Aorta (tissue), 5 donors: ENCODE measurements at places on chromosomes 16 and 17. TPM values are rescaled to one million over a fixed set of nuclear protein-coding genes. Genes with fewer than 3 reads are reported as not detected.

Gene TBC1D3C
- not detected for total RNA-seq

Gene KRT40
- total RNA-seq, result not detected

Gene HOXB9
- 0.33 TPM for total RNA-seq

Gene SLC22A31
- 4.0 TPM for total RNA-seq

Gene TEKT1
- not detected for total RNA-seq

GRCh38 chr16:67987460-67988160 is 7.3 kb upstream of the DPEP3 start:
- no peaks in the 10 kb centered on the region for H3K4me1 ChIP-seq
- H3K27me3 ChIP-seq, result no peaks in the 10 kb centered on the region
- H3K27ac ChIP-seq, result no peak overlapping the region
- H3K36me3 ChIP-seq, result no peaks in the 10 kb centered on the region
- DNase-seq, result no peak

DNA sequence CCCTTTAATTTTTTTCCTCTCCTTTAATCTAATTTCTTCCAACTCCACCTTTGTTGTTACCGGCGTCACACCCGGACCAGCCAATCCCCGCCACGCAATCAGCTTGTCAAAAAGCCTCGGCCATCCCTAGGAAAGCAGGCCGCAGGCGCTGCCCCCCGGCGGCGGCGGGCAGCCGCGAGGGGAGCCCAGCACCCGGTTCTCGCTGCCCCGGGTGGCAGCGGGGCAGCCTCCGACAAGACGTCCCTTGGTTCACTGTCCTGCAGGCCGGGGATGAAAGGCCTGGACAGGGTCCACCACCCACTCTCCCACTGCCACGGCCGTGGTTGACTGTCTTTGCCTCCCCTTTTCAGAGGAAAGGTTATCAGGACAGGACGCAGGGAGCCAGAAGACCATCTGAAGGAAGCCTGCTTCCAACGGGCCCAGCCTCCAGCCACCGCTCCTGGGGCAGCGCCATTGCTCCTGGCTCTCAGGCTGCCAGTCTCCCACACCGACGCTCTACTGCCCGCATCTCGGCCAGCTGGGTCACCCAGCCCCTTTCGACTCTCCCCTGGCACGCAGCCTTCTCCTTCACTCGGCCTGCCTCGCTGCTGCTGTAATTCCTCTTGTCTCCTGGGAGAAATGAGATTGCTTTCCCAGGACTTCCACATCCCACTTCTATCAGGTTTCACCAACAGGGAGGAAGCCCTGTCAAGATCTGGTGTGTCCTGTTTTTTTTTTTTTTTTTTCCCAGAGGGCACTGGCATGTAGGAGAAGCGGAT is 2.8 kb upstream of the UBTF start:
- H3K4me1 ChIP-seq, result peaks cover 2% of the 10 kb centered on the region
- DNase-seq, result peak; percentile 91
- peak overlapping the region; percentile 90 for H3K4me3 ChIP-seq
- H3K36me3 ChIP-seq, result no peaks in the 10 kb centered on the region
- no peaks in the 10 kb centered on the region for H3K27me3 ChIP-seq

GRCh38 chr17:48589831-48590606 is at the start of gene HOXB3:
HOXB3 (minus strand) TSS chr17:48590241; CDS start chr17:48552474, 37,767 bp downstream.
- no peak within 1 kb of the TSS for H3K27ac ChIP-seq
- DNase-seq, result no peak
- H3K4me1 ChIP-seq, result no peaks in the 10 kb centered on the region
- no peaks in the 10 kb centered on the region for H3K27me3 ChIP-seq

DNA sequence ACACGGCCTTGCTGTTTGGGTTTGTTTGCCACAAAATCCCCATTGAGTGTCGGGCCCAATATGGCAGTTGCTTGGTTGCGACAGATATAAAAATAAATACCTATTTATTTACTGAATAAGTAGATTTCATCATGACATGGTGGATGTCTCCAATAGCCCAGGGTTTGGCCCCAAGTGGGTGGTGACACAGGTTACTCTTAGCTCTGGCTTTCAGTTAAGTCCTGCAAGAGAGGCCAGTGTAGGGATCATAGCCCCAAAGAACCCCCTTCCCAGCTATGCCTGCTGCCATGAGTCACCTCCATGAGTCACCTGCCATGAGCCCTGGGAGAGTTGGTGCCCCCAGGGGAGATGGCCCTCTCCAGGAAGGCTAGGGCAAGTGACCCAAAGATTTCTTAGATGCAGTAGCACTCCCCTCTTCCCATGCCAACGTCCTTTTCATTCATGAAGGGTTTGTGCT is 78.7 kb upstream of the LGALS9 start:
- H3K4me3 ChIP-seq, result no peak overlapping the region
- DNase-seq, result peak; percentile 70
- H3K27me3 ChIP-seq, result no peaks in the 10 kb centered on the region
- no peaks in the 10 kb centered on the region for H3K36me3 ChIP-seq
- no peak overlapping the region for H3K27ac ChIP-seq
- no peaks in the 10 kb centered on the region for H3K4me1 ChIP-seq

- DNase-seq, result no peak
- no peak overlapping the region for H3K27ac ChIP-seq
- H3K36me3 ChIP-seq, result no peaks in the 10 kb centered on the region
- H3K27me3 ChIP-seq, result no peaks in the 10 kb centered on the region
These were observed 146.5 kb downstream of the MRM1 start for GRCh38 chr17:36747861-36748260.

GRCh38 chr17:165939-166338 is 15.5 kb downstream of the DOC2B start:
- H3K27ac ChIP-seq, result no peak overlapping the region
- H3K4me1 ChIP-seq, result no peaks in the 10 kb centered on the region
- H3K4me3 ChIP-seq, result no peak overlapping the region
- DNase-seq, result no peak
- no peaks in the 10 kb centered on the region for H3K27me3 ChIP-seq

- no peak for DNase-seq
- no peak overlapping the region for H3K27ac ChIP-seq
- no peaks in the 10 kb centered on the region for H3K27me3 ChIP-seq
- no peaks in the 10 kb centered on the region for H3K4me1 ChIP-seq
- no peak overlapping the region for H3K4me3 ChIP-seq
- H3K36me3 ChIP-seq, result peaks cover 12% of the 10 kb centered on the region
These were observed 14.1 kb downstream of the PSMD11 start for GRCh38 chr17:32458371-32458770.

GRCh38 chr17:81405411-81405872 is 10.2 kb downstream of the BAHCC1 start:
- DNase-seq, result peak; percentile 91
- H3K27ac ChIP-seq, result peak overlapping the region; percentile 87
- no peak overlapping the region for H3K4me3 ChIP-seq
- no peaks in the 10 kb centered on the region for H3K27me3 ChIP-seq
- H3K36me3 ChIP-seq, result no peaks in the 10 kb centered on the region

DNA sequence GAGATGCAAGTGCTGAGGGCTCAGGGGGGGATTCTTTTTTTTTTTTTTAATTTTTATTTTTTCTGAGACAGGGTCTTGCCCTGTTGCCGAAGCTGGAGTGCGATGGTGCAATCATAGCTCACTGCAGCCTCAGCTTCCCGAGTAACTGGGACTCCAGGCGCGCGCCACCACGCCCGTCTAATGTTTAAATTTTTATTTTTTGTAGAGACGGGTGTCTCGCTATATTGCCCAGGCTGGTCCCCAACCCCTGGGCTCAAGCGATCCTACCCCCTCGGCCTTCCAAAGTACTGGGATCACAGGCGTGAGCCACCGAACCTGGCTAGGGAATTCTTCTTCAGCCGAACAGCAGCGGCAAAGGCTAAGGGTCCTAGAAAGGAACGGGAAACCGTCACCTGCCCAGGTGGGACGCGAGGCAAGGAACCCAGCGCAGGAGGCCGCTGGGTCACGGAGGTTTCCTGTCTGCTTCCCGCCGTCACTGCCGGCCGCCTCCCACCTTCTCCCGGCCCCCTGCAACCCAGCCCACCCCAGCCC is 13.3 kb upstream of the OR1F1 start:
- peaks cover under 1% of the 10 kb centered on the region for H3K27me3 ChIP-seq
- no peak overlapping the region for H3K4me3 ChIP-seq
- no peak overlapping the region for H3K27ac ChIP-seq

DNA sequence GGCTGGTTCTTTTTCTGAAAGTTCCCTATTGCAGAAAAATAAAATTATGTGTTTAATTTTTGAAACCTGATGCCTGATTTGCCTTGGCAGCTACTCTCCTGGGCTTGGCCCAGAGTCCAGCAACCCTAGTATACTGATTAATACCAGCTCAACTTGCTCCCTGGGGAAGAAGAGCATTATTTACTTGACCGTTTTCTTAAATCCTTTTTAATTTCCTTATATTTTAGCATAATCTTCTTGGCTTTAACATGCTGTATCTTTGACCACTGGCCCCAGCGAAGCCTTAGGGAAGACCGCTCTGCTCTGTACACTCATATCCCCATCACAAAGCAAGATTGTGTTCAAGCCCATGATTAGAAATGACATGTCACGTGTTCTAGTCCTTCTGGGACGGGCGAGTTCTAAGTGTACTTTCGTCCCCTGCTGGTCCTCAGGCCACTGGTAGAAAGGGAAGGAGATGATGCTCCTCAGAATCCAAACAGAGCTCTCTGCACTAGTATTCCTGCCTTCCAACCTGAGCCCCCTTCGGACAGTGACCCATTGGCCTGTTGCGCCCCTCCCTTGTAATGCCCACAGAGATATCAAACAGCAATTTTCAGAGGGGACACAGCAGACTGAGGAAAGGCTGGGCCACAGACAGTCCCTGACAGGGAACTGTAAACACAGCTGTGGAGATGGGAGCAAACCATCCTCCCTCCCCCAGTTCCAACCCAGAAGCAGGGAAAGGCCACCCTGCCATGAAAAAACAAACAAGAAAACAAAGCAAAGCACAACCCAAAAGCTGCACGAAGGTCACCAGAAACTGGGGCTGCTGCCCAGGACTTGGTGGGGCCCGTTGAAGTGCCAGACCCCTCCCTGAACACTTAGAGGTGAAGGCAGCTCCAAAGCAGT is 4.3 kb upstream of the EZH1 start:
- no peaks in the 10 kb centered on the region for H3K27me3 ChIP-seq
- DNase-seq, result no peak
- H3K4me3 ChIP-seq, result no peak overlapping the region
- H3K36me3 ChIP-seq, result no peaks in the 10 kb centered on the region

DNA sequence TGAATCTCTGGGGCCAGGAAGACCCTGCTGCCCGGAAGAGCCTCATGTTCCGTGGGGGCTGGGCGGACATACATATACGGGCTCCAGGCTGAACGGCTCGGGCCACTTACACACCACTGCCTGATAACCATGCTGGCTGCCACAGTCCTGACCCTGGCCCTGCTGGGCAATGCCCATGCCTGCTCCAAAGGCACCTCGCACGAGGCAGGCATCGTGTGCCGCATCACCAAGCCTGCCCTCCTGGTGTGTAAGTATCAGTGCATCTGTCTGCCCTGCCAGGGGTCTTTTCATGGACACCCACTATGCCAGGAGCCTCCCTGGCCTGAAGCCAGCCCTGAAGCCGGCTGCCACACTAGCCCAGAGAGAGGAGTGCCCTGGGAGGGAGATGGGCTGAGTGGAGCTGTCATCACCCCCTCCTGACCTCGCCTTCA is at the start of gene CETP:
CETP (plus strand) TSS at position 100 of the 431 bp plus-strand sequence; CDS start at position 130, 30 bp downstream.
- DNase-seq, result peak; percentile 26
- no peaks in the 10 kb centered on the region for H3K36me3 ChIP-seq
- no peak within 1 kb of the TSS for H3K4me3 ChIP-seq
- H3K27ac ChIP-seq, result no peak within 1 kb of the TSS
- H3K4me1 ChIP-seq, result no peaks in the 10 kb centered on the region

DNA sequence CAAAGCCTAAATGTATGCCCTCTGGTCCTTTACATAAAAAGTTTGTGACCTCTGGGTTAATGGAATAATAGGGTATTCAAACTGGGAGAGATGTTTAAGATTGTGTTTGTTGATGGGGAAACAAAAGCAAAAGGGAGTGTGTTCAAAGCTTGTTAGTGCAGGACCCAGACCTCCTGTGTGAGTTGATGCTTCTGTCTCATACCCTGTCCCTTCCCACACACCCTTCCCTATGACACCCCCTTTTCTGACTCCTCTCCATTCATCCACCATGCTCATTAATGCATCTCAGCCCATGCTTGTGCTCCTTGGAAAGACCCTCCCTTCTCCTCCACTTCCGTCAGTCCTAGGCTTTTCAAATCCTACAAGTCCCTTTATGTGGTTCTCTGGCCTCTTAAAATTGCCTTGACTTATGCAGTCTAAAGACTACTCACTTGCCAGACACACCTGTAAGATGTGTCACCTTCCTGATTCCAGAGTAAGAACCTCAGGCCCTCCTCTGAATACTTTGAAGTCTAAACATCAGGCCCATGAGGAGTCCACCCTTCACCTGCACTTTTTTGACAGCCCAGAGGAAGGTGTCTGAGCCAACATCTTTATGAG is 128.0 kb upstream of the CACNG5 start:
- no peaks in the 10 kb centered on the region for H3K36me3 ChIP-seq
- no peak for DNase-seq
- H3K27me3 ChIP-seq, result no peaks in the 10 kb centered on the region

- H3K4me3 ChIP-seq, result no peak overlapping the region
- DNase-seq, result no peak
- no peaks in the 10 kb centered on the region for H3K4me1 ChIP-seq
- H3K36me3 ChIP-seq, result no peaks in the 10 kb centered on the region
- H3K27ac ChIP-seq, result no peak overlapping the region
These were observed 151.0 kb downstream of the SHISA9 start for GRCh38 chr16:13052431-13052830.

GRCh38 chr17:2084766-2085647 is 30.1 kb downstream of the HIC1 start:
- DNase-seq, result no peak
- no peak overlapping the region for H3K27ac ChIP-seq
- H3K4me3 ChIP-seq, result no peak overlapping the region
- H3K4me1 ChIP-seq, result no peaks in the 10 kb centered on the region
- peaks cover 5% of the 10 kb centered on the region for H3K36me3 ChIP-seq

- no peaks in the 10 kb centered on the region for H3K4me1 ChIP-seq
- peak; percentile 72 for DNase-seq
- no peaks in the 10 kb centered on the region for H3K27me3 ChIP-seq
- H3K4me3 ChIP-seq, result peak overlapping the region; percentile 95
- no peaks in the 10 kb centered on the region for H3K36me3 ChIP-seq
These were observed 1.7 kb downstream of the METRNL start for GRCh38 chr17:83080858-83081683.

DNA sequence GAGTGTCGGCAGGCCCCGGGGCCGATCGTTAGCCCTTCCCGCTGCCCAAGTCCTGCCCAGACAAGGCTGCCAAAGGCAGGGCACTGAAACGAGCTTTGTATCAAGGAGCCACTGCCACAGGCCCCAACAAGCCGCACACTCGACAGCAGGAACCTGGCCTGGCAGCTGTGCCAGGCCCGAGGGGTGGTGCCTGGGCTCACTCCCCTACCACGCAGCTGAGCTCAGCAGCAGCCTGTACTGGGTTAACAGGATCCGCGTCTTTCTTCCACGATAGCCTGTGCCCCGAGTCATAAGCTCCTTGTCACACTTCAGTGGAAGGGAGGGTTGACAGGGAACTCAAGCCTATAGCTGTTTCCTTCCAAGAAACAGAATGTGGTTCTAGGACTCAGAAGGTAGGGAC is 87.9 kb downstream of the ABR start:
- no peak overlapping the region for H3K27ac ChIP-seq
- DNase-seq, result no peak
- H3K4me3 ChIP-seq, result no peak overlapping the region
